ENCODE measurements at places on chromosomes 7 and 10.

DNA sequence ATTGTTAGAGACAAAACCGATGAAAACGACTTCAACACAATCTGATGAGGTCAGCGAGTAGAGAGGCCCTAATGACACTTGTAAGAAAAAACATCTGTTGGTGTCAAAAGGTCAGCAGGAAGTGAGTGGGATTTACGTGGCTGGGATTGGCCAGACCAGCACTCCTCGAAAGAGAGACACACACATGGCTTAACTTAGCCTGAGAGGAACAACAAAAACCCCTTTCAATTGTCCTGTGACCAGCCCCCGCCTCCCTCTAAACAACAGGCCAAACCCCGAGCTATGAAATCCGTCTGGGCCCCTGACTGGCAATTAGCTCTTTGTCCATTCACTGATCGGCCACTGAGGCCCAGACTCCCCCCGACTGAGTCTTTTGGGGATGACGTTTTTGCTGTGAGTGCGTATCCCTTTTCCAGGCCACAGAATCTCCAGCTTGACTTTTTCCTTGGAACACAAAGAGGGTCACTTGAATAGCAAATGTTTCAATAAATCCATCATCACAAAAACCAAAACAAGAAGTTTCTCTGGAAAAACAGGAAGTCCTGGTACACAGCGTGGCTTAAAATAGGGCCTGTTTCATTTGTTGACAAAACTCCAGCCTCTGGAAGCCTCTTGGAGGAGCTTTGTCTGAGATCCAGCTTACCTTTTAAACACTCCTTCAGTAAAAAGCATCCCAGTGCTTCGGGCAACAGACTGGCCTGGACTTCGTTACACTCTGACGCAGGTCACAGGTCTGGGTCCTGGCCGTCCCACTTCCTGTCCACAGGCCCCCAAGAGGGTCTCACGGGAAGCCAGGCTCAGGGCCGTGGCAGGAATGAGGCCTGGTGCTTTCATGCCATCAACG is 103.0 kb downstream of the CTBP2 start:
- DNase-seq, result peak; percentile 87

DNA sequence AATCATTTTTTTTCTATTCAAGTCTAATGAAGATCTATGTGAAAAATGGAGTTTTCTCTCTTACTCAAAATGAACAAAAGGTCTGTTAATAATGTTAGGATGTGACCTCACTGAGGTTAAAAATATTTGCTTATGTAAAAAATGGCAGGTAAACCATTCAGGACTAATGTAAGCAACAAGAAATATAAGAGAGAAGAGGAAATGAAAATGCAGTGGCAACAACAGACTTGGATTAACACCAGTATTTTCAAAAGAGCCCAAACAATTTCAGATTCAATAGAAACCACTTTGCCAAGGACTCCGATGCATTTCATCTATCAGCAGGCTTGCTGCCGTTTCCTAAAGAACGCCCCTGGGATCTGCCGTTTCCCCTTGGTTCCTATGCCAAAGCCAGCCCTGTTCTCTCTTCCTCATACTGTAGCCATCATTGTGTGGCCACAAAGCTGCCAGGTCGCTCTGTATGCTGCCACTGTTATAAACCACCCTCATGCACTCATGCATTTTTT is 66.4 kb downstream of the MTURN start:
- DNase-seq, result no peak

GRCh38 chr7:117230276-117231046 is 92.4 kb downstream of the WNT2 start:
- DNase-seq, result no peak

- no peak for DNase-seq
Measured at GRCh38 chr7:33024189-33024757, 38.3 kb downstream of the NT5C3A start.

GRCh38 chr7:216360-217300 is 24.3 kb downstream of the FAM20C start:
- DNase-seq, result no peak

DNA sequence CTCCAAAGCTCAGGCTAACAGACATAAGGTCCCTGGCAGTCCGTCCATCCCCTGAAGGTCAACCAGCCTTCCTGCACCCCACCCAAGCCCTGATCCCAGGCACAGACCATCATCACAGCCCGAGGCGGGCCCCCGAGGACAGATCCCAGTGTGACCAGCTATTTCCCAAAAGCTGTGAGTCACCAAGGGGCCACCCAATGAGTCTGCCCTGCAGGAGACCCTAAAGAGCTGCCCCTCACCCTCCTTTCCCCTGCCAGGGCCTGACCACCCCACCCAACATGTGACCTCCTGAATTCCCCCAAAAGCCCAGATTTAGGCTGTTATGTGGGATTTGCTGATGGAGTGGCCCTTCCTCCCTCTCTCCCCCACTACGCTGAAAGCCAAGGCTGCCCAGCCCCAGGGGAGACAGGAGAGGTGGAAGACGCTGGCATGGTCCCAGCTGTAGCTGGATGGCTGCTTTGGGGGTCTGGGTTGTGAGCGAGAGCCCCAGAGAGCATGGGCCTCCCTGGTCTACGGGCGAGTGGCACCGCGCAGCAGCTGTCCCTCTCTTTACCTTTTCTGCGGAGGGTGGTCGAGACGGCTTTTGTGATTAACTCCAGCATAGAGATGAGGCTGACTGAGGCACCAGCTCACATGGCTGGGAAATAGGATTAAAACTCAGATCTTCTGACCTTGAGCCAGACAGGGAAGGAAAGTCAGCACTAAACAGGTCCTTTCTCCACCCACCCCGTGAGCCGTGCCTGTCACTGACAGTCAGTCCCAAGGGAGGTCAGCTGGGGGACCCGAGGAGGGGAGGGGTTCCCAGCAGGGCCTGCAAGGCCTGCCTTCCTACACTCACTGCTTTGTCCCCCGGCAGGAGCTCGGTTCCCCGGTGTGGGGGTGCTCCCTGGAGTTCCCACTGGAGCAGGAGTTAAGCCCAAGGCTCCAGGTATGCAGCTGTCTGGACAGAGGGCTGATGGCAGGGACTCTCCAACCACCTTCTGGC is 16.7 kb downstream of the ELN start:
- no peak for DNase-seq

DNA sequence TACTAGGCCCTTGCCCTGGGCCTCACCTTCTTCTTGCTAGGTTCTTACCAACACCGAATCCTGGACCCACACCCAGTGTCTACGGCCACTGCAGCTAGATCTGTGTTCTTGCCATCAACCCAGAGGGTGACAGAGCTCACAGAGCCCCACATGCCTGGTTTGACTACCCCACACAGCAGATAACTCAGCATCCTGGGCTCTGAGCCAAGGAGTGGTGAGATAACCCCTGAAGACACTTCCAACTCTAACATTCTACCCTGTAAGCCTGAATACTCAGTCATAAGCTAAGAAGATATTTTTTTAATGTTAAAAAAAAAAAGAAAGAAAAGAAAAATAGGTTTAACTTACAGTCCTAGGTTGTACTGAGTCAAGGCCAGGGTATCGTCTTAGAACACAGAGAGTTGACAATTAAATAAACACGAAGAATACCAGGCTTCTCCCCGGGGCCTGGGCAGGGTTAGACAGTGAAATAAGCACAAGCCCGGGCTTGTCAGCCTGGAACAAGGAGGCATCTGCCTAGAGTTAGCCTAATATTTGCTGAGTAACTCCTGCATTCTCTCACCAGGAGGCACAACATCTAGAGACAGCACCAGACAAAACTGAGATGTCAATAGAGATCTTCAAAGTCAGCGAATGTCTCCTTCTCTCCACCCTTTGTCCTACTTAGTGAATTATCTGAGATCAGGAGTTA is 556.5 kb upstream of the LRRN3 start:
- DNase-seq, result no peak

- no peak for DNase-seq
Measured at GRCh38 chr7:116740755-116741462, 68.9 kb downstream of the MET start.

All from sciatic nerve (tissue), 2 donors.